ENCODE measurements at places on chromosomes 5 and 9.

DNA sequence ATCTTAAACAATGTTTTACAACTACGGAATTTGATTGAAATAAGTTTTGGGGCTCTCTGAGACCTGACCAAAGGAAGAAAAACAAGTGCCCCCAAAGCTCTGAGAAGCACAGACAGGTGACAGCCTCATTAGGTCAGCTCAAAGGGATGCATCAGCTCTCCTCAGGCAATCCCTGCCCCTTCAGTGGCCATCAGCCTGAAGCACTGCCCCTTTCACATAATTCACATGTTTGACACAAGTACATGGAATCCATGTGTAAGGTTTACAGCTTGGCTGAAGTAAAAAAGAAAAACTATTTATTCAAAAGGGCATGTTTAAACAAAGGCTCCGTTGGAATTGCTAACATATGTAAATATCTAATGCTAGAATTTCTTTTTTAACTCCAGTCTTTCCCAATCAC is 56.3 kb downstream of the TSSK1B start:
- no peak for DNase-seq

GRCh38 chr9:131289301-131290035 is at the start of gene PLPP7:
Gene PLPP7, plus strand, starts transcription at chr9:131289723. Its CDS starts 275 bp downstream, at chr9:131289998.
- DNase-seq, result no peak

DNA sequence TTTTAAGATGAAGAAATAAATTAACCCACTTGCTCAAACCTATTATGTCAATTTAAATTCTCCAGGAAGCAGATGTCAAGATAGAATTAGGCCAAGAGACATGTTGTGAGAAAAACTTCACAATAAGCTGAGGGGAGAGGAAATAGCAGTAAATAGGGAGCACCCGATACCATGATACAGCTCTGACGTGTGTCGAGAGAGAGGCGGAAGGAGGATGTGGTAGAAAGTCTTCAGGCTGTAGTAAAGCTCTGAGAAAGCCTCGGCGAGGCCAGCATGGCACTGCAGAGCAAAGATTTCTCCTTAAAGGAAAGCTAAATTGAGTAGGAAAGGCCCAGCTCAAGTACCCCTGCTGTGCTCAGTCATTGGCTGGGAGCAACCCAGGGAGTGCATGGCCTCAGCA is 6.0 kb upstream of the PUM3 start:
- no peak for DNase-seq

DNA sequence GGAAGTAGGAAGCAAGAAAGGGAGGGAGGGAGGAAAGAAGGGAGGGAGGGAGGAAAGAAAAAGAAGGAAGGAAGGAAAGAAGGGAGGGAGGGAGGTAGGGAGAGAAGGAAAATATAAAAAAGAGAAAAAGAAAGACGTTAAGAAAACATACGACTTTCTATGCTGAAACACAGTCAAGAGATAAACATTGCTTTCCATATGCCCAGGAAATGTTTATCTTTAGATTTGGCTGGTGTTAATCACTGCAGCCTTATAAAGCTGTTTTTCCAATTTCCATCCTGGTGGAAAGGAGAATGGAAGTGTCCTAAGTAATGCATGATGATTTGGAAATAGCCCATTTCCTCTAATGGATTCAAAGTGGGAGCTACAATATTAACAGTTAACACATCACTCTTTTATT is 524.3 kb downstream of the MTRR start:
- no peak for DNase-seq
